Activated CD4-positive, alpha-beta T cell treated with anti-CD3 and anti-CD28 coated beads, Interleukin-2, amount 50 U/mL, for 48 hours (primary cell): ENCODE measurements at places on chromosomes 1 and 21.

- DNase-seq, result no peak
Measured at GRCh38 chr1:172948457-172948856, 102.3 kb downstream of the TNFSF18 start.

GRCh38 chr1:44724296-44724954 is 6.5 kb downstream of the RNU5D-1 start:
- no peak for DNase-seq

- DNase-seq, result no peak
Measured at GRCh38 chr1:112694363-112694929, 12.5 kb downstream of the RHOC start.

GRCh38 chr1:155086856-155087535 is 8.4 kb downstream of the EFNA3 start:
- no peak for DNase-seq

DNA sequence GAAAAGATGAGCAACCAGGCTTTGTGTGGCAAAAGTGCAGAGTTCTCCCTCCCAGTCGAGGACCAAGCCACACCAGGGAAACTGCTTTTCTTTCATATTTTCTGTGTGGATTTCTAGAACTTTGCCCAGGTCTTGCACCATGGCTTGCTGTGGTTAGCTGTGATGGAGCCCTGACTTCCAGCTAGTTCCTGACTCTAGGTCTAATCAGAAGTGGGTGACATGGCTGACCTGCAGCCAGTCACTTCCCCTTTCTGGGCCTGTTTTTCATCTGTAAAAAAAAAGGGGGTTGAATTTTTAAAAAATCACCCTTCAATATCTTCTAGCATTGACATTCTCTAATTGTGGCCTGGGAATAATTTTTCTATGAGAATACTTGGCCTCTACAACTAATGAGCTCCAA is 491.2 kb upstream of the USP24 start:
- DNase-seq, result no peak

DNA sequence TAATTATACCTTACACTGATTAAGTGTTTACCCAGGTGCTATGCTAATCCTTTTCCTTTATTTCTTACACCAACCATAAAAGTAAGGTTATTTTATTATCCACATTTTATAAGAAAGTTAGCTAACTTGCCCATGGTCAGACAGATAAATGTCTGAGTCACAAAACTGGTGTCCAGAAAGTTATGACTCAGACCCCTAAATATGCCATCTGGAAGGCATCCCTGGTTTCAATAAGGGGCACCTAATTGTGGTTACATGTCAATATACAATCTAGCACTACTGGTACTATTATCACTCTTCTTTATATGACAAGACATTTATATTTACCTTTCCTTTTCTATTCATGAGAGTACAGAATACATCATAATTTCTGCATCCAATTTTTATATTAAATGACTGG is 496.5 kb upstream of the ADGRL2 start:
- no peak for DNase-seq

DNA sequence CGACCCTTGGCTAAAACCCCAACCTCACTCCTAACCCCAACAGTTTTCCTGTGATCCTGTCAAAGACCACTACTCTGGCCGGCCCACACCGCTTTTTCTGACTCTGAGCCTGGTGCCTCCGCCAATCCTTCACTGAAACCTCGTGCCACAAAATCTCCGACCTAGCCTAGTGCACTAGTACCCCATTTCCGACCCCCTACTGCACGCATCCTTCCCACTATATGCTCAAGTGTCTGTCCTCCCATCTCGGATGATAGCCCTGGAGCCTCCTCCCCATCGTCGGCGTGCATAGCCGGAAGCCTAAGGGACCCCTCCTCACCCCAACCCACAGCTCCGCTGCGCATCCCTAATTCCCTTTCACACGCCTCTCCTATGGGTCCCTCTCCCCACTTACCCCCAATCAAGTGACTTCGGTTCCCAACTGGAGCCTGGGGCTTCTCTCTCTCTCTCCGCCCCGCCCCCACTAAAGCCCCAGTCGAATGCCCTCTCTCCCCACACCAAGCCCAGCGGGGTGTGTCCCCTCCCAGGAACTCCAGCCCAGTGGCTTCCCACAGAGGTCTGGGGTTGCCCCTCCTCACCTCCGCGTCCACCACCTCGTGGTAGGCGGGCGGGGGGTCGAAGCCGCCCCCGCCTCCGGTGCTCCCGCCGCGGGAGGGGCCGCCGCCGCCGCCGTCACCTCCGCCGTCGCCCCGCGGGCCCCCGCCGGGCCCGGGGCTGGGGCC is 791 bp downstream of the USP24 start:
- DNase-seq, result peak; percentile 53

GRCh38 chr1:12082988-12083387 is 19.9 kb downstream of the TNFRSF8 start:
- no peak for DNase-seq

DNA sequence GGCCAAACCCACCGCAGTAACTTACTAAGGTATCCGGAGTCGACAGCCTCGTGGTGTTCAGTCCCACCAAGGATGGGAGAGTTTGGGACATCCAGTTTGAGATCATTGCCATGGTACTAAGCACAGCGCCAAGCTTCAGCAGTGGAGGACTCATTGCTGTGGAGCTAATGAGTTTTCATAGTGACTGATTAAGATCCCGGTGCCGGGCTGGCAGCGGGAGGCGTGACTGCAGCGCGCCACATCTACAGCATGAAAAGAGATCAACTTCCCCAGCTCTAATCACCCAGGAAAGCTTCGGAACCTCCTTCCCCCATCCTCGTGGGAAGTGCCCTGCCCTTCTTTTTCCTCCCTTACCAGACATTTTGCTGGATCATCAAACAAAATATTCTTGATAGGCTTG is 149.9 kb downstream of the OLFM3 start:
- no peak for DNase-seq

DNA sequence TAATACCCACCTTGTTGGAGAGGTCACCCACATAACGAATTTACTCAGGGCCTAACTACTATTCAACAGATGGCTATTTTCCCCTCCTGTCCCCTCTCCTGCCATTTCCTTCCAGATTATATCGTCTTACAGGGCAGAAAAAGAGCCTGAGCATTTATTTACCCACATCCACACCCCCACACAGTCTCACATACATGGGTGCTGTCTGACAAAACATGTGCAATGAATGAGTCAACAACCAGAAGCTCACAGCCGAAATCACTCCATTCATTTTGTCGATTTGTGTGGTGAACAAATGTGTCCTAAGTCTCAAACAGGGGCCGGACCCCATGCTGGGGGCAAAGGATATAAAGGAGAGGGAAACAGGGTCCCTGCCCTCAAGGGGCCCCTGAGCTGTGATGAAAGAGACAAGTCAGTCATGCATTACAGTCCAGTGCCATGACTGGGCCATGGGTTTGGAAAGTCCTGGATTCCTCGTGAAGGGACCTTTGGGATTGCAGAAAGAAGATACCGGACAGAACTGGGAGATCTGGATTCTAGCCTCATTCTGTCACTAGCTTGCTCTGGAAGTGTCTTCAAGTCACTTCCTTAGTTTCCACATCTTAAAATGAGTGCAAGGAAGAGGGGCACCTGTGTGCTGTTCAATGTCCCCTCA is 16.4 kb upstream of the ZNF683 start:
- no peak for DNase-seq

DNA sequence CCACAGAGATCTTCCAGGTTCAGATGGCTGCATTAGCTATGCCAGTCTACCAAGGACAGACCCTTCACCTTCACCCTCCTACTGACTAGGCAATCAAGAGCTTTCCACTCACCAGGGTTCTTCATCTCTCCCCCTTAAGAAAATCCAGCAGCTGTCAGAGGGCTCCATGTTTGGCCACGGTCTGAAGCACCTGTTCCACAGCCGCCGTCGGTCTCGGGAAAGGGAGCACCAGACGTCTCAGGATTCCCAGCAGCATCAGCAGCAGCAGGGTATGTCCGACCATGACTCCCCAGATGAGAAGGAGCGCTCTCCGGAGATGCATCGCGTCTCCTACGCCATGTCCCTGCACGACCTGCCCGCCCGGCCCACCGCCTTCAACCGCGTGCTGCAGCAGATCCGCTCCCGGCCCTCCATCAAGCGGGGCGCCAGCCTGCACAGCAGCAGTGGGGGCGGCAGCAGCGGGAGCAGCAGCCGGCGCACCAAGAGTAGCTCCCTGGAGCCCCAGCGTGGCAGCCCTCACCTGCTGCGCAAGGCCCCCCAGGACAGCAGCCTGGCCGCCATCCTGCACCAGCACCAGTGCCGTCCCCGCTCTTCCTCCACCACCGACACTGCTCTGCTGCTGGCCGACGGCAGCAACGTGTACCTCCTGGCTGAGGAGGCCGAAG is 13.8 kb downstream of the TMCC2 start:
- DNase-seq, result no peak

DNA sequence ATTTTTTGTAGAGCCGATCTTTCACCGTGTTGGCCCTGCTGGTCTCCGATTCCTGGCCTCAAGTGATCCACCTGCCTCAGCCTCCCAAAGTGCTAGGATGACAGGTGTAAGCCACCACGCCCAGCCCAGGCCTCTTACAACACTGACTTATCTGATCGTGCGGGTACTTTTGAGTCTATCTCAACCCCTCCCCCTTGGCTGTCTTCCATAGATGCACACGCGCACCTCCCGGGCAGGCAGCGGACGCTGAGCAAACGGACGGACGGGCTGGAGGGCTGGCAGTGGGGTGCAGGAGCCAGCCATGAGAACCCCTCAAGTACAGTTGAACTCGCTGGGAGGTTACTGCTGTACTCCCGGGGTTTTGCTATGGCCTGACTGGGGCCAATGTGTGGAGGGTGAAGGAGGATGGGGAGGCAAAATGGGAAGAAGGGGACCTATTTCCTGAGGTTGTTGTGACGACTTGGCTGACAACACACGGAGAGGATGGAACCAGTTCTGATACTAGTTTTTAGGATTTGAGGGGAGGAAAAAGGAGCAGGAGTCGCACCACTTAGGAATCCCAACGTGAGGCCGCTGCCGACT is 959 bp downstream of the CD58 start:
- DNase-seq, result peak; percentile 50

DNA sequence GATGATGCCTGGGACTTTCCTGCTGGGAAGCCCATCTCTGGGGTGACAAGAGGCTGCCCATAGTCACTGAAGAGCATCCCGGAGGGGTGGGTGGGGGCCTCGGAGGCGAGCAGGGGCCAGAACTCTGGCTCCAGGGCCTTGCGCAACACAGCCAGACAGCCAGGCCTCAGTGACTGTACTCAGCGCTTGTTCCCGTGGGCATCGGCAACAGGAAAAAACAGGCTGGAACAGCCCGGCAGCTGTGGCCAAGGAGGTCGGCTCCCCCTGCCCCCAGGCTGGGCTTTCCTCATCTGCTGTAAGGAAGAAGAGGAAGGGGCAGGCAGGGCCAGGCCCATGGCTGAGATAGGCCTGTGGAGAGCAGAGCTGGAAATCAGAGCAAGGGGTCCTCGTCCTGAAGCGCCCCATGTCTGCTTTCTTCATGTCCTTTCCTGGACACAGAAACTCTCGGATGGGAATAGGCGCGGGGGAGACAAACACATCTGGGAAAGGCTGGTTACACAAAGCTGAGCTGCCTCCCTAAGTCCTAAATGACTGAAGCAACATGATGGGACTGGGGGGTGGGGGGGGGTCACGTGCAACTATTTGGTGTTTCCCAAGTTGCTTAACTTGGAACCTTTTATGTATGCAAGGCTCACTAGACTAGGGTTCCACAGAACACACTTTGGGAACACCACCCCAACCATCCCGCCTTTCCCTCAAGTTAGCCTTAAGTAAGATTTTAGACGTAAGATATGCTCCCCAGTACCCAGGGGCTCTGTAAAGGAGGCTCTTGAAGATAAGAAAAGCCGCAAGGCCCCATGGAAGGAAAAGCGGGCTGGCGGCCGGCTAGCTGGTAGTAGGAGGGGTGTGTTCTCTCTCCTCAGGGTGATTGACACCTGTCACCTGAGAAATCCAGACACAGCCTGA is 30.7 kb downstream of the HSPG2 start:
- DNase-seq, result no peak

GRCh38 chr1:42176902-42177519 is 12.5 kb upstream of the GUCA2A start:
- no peak for DNase-seq

DNA sequence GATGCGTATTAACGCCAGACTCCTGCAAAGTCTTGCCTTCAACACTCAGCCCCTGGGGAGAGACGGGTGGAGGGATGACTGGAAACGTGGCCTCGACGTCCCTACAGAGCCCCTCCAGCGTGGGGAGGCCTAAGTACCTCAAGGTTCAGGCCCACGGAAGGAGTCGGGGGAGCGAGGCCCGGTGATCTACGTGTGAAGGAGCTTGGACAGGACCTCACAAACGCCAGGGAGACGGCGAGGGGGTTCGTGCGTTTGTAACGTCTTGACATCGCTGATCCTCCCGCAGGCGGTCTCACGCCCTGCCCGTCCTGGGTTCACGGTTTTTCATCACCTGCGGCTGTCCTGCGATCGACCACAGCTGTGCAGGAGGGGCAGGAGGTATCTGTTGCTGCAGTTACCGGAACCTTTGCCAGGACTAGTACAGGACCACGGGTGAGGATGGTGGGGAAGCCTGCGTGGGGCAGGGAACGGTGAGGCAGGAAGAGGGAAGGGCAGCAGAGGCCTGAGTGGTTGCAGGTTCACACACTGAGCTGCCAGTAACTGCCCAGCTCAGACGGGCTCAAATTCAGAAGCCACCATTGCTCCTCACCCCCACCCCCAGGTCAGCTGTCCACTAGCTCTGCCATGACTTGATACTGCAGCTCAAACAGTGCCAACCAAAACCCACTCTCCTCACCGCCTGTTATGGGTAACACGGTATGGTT is 889 bp upstream of the CCNL2 start:
- peak; percentile 37 for DNase-seq

GRCh38 chr1:111506561-111506960 is 3.1 kb upstream of the ADORA3 start:
- no peak for DNase-seq

DNA sequence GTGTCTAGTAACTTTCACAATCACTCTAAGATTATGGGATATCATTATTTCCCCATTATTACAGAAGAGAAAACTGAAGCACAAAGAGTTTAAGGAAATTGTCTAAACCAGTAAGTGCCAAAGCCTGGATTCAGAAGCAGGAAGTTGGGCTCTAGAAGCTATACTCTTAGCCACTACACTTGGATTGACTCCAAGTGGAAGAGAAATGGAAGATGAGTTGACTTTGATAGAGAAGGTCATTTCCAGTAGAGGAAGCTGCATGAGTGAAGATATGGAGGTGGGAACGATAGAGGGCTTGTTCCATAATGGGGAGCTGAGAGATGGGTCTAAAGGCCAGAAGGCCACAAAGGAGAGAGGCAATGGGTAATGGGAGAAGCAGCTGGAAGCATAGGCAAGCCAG is 11.7 kb upstream of the TDRD10 start:
- DNase-seq, result no peak

DNA sequence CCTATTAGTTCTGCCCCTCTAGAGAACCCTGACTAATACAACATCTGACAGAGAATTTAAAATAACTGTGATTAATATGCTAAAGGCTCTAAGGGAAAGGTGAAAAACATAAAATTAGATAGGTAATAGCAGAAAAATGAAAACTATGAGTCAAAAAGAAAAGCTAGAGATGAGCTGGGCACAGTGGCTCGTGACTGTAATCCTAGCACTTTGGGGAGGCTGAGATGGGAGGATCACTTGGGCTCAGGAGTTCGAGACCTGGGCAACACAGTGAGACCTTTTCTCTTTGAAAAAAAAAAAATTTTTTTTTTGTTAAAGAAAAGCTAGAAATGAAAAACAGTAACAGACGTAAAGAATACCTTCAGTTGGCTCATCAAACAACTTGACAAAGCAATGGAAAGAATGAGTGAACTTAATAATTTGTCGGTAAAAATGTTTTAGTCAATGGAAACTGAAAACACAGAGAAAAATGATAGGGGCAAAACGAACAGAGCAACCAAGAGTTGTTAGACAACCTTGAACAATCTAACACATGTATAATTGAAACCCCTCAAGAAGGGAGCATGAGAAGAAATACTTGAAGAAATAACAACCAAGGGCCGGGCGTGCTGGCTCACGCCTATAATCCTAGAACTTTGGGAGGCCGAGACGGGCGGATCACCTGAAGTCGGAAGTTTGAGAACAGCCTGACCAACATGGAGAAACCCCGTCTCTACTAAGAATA is 132.9 kb upstream of the GFI1 start:
- DNase-seq, result peak; percentile 31
